Activated T-cell treated with anti-CD3 and anti-CD28 coated beads, Interleukin-2, amount 50 U/mL, for 72 hours (primary cell): ENCODE measurements at places on chromosomes 6 and 20. TPM values are rescaled to one million over a fixed set of nuclear protein-coding genes. Genes with fewer than 3 reads are reported as not detected.

- no peak overlapping the region for H3K4me3 ChIP-seq
- no peaks in the 10 kb centered on the region for H3K4me1 ChIP-seq
- H3K27me3 ChIP-seq, result no peaks in the 10 kb centered on the region
- DNase-seq, result no peak
- no peak overlapping the region for H3K27ac ChIP-seq
Observed at GRCh38 chr6:37668251-37668650, 29.4 kb downstream of the MDGA1 start.

DNA sequence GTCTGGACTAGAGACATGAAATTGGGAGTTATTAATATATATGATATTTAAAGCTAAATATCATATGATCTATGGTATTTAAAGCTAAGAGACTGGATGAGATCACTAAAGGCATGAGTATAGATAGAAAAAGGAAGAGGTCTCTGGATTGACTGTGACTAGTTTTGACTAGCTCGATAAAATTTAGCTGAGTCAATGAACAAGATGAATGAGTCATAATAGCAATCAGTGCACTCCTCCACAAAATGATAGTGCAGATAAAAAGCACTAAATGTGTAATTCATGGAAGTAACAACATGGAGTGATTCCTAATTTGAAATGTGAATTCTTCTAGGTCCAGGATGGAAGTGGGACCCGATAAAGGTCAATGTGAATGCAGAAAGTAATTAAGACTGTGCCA, 127.4 kb downstream of the PFDN4 start:
- H3K27ac ChIP-seq, result no peak overlapping the region
- H3K27me3 ChIP-seq, result peaks cover 12% of the 10 kb centered on the region
- no peak for DNase-seq
- H3K4me3 ChIP-seq, result no peak overlapping the region

GRCh38 chr6:31293343-31293742, 21.5 kb upstream of the HLA-C start:
- DNase-seq, result no peak
- H3K4me1 ChIP-seq, result peaks cover 10% of the 10 kb centered on the region
- H3K36me3 ChIP-seq, result no peaks in the 10 kb centered on the region
- H3K4me3 ChIP-seq, result no peak overlapping the region

GRCh38 chr6:166768761-166769160, 141.7 kb upstream of the RPS6KA2 start:
- peaks cover 9% of the 10 kb centered on the region for H3K27me3 ChIP-seq
- H3K4me1 ChIP-seq, result no peaks in the 10 kb centered on the region
- DNase-seq, result no peak
- H3K4me3 ChIP-seq, result no peak overlapping the region

GRCh38 chr6:154529957-154530356, 19.5 kb upstream of the CNKSR3 start:
- H3K4me3 ChIP-seq, result no peak overlapping the region
- H3K36me3 ChIP-seq, result peaks cover 2% of the 10 kb centered on the region
- H3K27ac ChIP-seq, result no peak overlapping the region
- H3K4me1 ChIP-seq, result no peaks in the 10 kb centered on the region
- DNase-seq, result no peak

MYLK2 gene
- total RNA-seq, result 0.53 TPM

GRCh38 chr6:112946051-112946450, 598.9 kb downstream of the RFPL4B start:
- H3K27me3 ChIP-seq, result no peaks in the 10 kb centered on the region
- H3K36me3 ChIP-seq, result peaks cover under 1% of the 10 kb centered on the region
- H3K27ac ChIP-seq, result no peak overlapping the region
- no peaks in the 10 kb centered on the region for H3K4me1 ChIP-seq
- no peak overlapping the region for H3K4me3 ChIP-seq
- DNase-seq, result no peak

GRCh38 chr6:149608381-149608982, 40.0 kb downstream of the KATNA1 start:
- DNase-seq, result no peak
- H3K27me3 ChIP-seq, result no peaks in the 10 kb centered on the region
- peaks cover 15% of the 10 kb centered on the region for H3K4me1 ChIP-seq
- H3K4me3 ChIP-seq, result no peak overlapping the region

- peaks cover 2% of the 10 kb centered on the region for H3K36me3 ChIP-seq
- no peak overlapping the region for H3K4me3 ChIP-seq
- no peak for DNase-seq
- no peak overlapping the region for H3K27ac ChIP-seq
- peaks cover 44% of the 10 kb centered on the region for H3K4me1 ChIP-seq
Observed at GRCh38 chr6:144654506-144654905, 369.4 kb downstream of the UTRN start.

- H3K4me3 ChIP-seq, result no peak overlapping the region
- H3K4me1 ChIP-seq, result no peaks in the 10 kb centered on the region
- H3K27me3 ChIP-seq, result no peaks in the 10 kb centered on the region
- no peak for DNase-seq
Observed at GRCh38 chr20:20391766-20392165, 23.9 kb downstream of the INSM1 start.

DNA sequence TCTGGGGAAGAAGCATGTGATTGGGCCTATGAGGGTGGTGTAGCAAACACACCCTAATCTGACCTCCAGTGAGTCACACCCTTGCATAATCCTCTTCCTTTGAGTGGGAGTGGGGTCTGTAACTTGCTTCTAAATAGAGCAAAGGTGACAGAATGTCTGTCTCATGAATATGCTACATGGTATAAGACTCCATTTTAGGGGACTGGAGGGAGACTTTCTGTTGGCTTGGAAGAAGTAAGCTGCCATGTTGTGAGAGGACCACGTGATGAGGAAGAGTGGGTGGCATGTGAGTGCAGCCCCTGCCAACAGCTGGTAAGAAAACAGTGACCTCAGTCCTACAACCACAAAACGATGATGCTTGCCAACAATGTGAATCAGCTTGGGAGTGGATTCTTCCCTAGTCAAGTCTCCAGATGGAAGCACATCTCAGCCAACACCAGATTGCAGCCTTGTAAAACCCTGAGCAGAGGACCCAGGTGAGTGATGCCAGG, 3.7 kb downstream of the AK9 start:
- peak overlapping the region; percentile 56 for H3K4me3 ChIP-seq
- H3K4me1 ChIP-seq, result peaks cover 38% of the 10 kb centered on the region
- DNase-seq, result peak; percentile 27
- peaks cover 7% of the 10 kb centered on the region for H3K36me3 ChIP-seq

DNA sequence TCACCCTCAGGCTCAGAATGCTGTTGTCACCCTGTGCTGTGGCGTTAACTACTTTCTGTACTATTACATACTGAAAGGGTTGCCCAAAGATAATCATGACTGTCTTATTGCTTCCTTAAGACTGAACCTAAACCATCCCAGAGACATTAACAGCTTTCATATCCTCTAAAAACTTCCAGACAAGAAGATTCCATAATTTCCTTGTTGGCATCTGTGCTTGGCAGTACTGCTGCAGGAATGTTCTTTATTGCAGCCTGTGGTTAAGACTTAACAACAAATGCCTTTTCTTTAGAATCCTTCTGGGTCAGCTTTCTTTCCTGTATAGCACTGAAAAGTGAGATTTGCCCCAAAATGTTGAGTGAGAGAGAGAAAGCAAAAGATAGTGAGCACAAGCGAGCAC, 109.7 kb downstream of the GJA10 start:
- peaks cover 42% of the 10 kb centered on the region for H3K36me3 ChIP-seq
- H3K4me1 ChIP-seq, result peaks cover 8% of the 10 kb centered on the region
- no peak overlapping the region for H3K4me3 ChIP-seq
- DNase-seq, result no peak

- H3K27me3 ChIP-seq, result no peaks in the 10 kb centered on the region
- peaks cover 6% of the 10 kb centered on the region for H3K36me3 ChIP-seq
- no peak overlapping the region for H3K4me3 ChIP-seq
- DNase-seq, result peak; percentile 3
- no peak overlapping the region for H3K27ac ChIP-seq
Observed at GRCh38 chr6:130913120-130913519, 85.9 kb downstream of the SMLR1 start.

DNA sequence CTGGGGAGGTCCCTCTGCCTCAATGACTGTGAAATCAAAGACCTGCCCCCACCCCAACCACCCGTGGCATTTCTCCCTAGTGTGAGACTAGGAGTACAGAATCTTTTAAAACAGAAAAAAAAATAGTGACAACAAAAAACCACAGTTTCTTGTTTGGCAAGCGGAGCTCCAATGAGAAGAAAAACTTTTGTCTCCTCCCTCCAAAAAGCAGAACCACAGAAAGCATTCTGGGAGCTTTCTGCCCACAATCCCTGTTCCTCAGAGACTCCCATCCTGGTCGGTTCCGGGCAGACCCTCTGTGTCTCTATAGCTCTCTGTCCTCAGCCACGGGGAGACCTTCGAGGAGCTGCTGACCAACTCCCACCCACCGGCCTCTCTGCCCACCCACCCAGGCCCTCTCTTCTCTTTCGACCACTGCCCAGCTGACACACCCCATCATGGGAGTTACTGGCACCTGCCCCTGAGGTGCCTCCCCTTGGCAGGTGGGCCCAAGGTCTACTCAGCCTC, 4.9 kb downstream of the PREX1 start:
- peaks cover 13% of the 10 kb centered on the region for H3K36me3 ChIP-seq
- peak overlapping the region; percentile 99 for H3K4me3 ChIP-seq
- H3K27me3 ChIP-seq, result no peaks in the 10 kb centered on the region
- DNase-seq, result peak; percentile 42

- no peak for DNase-seq
- no peaks in the 10 kb centered on the region for H3K36me3 ChIP-seq
- H3K27me3 ChIP-seq, result no peaks in the 10 kb centered on the region
- no peak overlapping the region for H3K27ac ChIP-seq
- no peak overlapping the region for H3K4me3 ChIP-seq
- no peaks in the 10 kb centered on the region for H3K4me1 ChIP-seq
Observed at GRCh38 chr6:103570431-103570830, 1289.3 kb downstream of the HACE1 start.

GMNN gene
- total RNA-seq, result 50.8 TPM

- H3K4me3 ChIP-seq, result peak overlapping the region; percentile 34
- no peak overlapping the region for H3K27ac ChIP-seq
- DNase-seq, result no peak
- H3K27me3 ChIP-seq, result peaks cover 4% of the 10 kb centered on the region
- peaks cover 9% of the 10 kb centered on the region for H3K36me3 ChIP-seq
- H3K4me1 ChIP-seq, result peaks cover 14% of the 10 kb centered on the region
Observed at GRCh38 chr6:44787254-44787834, 399.8 kb downstream of the CDC5L start.

BNIP5 gene
- not detected for total RNA-seq

DNA sequence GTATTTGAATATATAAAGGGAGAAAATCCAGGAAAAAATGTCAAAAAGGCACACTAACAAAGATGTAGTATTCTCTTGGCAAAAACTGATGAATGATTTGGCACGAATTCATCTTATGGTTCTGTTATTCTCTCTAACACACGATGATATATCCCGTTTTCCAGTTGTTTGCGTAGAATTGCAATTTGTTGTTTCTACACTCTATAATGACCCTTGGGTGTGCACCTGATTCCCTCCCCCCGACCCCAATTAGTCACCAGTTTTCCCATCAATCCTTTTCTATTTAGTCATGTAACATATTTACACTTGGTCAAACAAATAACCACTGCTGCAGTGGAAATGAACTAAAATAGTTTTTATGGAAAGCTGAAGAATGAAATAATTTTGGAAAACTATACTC, 1.5 kb upstream of the ARID1B start:
- peak overlapping the region; percentile 27 for H3K4me3 ChIP-seq
- peaks cover 35% of the 10 kb centered on the region for H3K4me1 ChIP-seq
- no peak overlapping the region for H3K27ac ChIP-seq
- peaks cover 4% of the 10 kb centered on the region for H3K36me3 ChIP-seq
- no peak for DNase-seq
- no peaks in the 10 kb centered on the region for H3K27me3 ChIP-seq

GRCh38 chr20:1001911-1002681, at the start of gene RSPO4:
Gene RSPO4, minus strand, starts transcription at chr20:1002311. Its CDS starts 147 bp downstream, at chr20:1002164.
- no peak within 1 kb of the TSS for H3K27ac ChIP-seq
- peaks cover 7% of the 10 kb centered on the region for H3K4me1 ChIP-seq
- peaks cover 49% of the 10 kb centered on the region for H3K27me3 ChIP-seq
- H3K36me3 ChIP-seq, result no peaks in the 10 kb centered on the region

DNA sequence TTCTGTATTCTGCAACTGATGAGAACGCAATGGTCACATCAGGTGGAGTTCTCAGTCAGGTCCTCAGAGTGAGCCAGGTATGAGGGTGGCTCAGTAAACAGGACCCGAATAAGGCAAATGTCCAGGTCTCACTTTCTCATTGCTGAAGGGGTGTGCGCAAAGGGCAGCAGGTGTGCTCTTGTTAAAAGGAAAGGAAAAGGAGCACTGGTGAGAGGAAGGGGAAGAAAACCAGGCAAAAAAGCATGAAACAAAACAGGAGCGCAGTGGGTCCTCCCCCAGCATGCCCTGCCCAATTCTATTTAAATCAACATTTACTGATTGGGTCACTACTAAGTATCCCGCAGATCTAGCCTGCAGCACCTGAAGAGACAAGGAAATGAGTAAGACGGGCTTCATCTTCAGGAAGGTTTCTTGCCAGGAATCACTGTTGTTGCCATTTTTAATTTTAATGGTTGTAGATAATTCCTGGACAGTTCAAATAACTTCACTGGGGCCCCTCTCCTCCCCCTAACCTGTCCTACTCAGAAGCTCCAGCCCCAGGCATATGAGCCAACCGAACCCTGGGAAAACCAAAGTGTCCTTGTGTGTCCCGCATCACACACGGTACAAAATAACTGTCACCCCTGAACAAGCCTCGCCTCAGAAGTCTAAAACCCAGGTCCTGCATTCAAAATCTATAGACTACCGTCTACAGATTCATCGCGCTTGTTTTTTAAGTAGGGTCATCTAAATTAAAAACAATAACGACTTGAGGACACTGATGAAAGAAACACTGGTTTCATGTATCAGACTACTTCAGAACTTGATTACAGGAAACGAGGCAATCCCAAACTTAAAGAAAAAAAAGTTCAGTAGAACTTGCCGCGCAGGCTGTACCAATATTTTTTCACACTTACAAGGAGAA, 980 bp downstream of the MBOAT1 start:
- no peaks in the 10 kb centered on the region for H3K27me3 ChIP-seq
- H3K27ac ChIP-seq, result peak overlapping the region; percentile 98
- H3K4me1 ChIP-seq, result peaks cover 53% of the 10 kb centered on the region
- no peak for DNase-seq
- H3K36me3 ChIP-seq, result peaks cover 1% of the 10 kb centered on the region
- H3K4me3 ChIP-seq, result peak overlapping the region; percentile 98

GRCh38 chr6:167877994-167878779, 51.5 kb downstream of the AFDN start:
- H3K27me3 ChIP-seq, result no peaks in the 10 kb centered on the region
- no peaks in the 10 kb centered on the region for H3K36me3 ChIP-seq
- H3K4me1 ChIP-seq, result no peaks in the 10 kb centered on the region
- H3K27ac ChIP-seq, result no peak overlapping the region
- no peak for DNase-seq

LSM14B gene
- total RNA-seq, result 45.3 TPM

DNA sequence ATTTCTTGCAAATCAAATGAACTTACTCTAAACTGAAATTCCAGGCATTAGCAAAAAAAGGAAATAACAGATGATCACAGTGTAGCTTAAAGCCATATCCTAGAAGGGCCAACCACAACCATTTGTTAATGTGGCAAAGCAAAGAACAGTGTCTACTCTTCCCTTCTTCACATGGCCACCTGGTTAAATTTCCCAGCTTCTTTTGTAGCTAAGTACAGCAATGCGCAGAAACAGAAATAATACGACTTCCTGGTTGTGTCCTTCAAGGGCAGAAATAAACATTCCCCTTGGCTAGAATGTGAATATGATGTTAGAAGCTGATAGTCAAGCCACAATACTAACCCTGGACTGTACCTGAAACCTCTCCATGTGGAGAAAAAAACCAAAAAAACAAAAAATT, 9.6 kb downstream of the SNX3 start:
- H3K27me3 ChIP-seq, result no peaks in the 10 kb centered on the region
- peaks cover 3% of the 10 kb centered on the region for H3K36me3 ChIP-seq
- peak overlapping the region; percentile 46 for H3K27ac ChIP-seq
- no peak for DNase-seq
- H3K4me3 ChIP-seq, result no peak overlapping the region

- DNase-seq, result no peak
- no peak overlapping the region for H3K27ac ChIP-seq
- no peaks in the 10 kb centered on the region for H3K4me1 ChIP-seq
- peaks cover 8% of the 10 kb centered on the region for H3K27me3 ChIP-seq
Observed at GRCh38 chr6:133208183-133208755, 32.9 kb upstream of the EYA4 start.
